ENCODE measurements at places on chromosomes 7 and 10.

DNA sequence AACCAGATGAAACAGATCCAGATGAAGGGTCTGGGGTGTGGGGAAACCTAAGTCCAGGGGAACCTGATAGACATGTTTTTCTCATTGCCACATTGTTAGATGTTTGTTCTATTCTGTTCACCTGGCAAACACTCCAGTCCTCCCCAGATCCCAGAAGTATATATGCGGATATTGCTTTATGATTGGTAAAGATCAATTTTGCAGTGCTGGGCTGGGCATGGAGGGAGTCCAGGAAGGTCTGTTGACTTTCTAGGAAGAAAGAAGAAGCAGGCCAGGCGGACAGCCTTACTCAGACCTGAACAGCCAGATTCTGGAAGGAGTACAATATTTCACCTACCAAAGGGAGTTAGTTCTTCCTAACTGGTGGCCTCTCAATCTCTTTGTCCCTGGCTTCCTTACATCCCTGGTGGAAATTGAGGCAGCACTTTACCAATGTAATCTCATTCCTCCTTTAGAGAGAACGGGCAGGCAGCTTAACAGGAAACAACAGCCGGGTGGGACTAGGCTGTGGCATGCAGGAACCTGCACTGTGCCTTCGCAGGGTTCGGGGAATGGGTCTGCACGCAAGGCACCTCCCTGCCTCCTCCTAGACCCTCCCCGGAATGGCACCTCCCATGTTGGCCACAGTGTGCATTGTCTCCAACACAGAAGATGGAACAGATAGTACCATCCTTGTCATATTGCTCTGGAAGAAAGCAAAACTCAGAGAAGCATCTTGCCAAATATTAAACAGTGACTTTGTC is 930 bp downstream of the GIMAP6 start:
- peak; percentile 63 for DNase-seq

- DNase-seq, result no peak
Measured at GRCh38 chr7:98200364-98200763, 10.9 kb upstream of the BHLHA15 start.

- peak; percentile 6 for DNase-seq
Measured at GRCh38 chr7:63925262-63925625, 73.4 kb upstream of the ZNF722 start.

DNA sequence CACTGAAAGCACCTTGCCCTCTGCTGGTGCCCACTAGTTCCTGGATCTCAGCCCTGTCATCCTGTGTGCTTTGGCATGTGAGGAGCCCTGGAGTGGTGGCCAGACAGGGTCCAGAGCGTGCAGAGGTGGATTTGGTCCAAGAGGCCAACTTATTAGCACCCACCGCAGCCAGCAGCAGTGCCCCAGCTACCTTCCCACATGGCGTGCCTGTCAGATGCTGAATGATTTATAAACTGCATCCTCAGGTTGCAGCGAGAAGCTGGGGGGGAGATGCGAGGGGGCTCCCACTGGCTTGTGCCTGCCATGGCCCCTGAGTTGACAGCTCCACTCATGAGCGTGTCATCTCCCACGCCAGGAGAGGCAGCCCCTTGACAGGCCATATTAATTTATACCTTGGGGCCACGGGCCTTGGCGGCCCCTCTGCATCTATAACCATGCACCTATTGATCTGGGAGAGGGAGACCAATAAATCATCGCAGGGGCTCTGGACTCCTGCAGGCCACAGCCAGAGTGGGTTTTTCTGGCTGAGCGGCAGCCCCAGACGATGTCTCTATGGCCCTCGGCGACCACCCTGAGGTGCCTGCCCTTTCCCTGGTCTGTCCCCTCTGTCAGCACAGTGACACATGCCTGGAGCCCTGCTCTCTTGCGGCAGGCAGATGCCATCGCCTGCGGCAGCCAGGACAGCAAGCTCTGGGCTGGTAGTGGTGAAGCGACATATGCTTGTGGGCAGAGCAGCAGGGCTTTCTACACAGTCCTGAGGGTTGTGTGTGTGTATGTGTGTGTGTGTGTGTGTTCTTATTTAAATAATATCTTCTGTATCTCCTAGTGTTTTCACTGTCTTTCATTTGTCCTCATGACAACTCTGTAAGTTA is 120.8 kb downstream of the CDH23 start:
- no peak for DNase-seq

GRCh38 chr10:45199205-45199740 is 116.1 kb downstream of the OR13A1 start:
- DNase-seq, result no peak
